Common myeloid progenitor, CD34-positive (primary cell): ENCODE measurements at places on chromosomes 13 and 19.

DNA sequence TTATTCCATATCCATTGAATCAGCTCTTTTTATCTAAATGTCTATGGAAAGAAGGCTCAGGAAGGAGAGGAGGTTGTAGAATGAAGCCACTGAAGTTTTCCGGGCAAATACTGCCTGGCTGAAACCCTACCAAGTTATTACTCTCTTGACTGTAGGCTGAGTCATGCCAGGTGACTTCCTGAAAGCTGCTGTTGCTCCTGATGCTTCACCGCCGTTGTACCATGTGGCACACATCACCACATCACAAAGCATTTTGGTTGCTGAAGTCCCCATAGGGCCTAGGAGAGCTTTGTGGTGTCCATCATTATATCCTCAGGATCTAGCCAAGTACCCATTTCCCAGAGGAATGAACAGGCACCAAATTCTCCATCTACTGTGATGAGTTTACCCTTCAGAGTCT is 11.1 kb upstream of the TDRD12 start:
- DNase-seq = peak; percentile 92

DNA sequence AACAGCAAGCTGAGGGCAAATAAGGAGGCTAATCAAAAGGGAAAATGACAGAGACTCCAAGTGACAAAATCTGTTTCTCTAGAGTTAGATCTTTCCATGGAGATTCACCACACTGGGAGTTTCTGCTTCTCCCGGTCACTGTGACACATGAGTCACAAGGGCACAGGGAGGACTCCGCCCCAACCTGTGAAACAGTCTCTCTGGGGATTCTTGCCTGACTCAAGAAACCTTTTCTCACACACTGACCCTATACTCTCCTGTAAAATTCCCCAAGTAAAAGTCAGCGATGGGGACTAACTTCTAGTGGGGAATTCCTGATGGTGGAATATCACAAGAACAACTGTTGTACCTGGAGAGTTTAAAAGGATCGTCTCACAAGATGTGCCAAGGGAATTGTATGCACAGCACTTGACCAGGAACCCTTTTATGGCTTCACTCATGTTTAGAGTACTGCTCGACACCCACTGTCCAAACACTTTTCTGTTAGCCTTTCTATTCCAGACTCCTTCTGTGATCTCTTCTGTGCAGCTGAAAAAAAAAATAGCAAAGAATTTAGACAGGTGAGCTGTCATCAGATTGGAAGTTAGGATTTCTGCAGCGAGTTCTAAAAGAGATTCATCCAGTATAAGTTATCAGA is 46.8 kb upstream of the URAD start:
- no peak for DNase-seq

- no peak for DNase-seq
These were observed 29.5 kb upstream of the FNDC3A start for GRCh38 chr13:48946163-48946562.

- DNase-seq = no peak
These were observed 37.2 kb downstream of the SLITRK1 start for GRCh38 chr13:83845106-83845505.

GRCh38 chr13:44271031-44271455 is 102.6 kb upstream of the SERP2 start:
- no peak for DNase-seq

DNA sequence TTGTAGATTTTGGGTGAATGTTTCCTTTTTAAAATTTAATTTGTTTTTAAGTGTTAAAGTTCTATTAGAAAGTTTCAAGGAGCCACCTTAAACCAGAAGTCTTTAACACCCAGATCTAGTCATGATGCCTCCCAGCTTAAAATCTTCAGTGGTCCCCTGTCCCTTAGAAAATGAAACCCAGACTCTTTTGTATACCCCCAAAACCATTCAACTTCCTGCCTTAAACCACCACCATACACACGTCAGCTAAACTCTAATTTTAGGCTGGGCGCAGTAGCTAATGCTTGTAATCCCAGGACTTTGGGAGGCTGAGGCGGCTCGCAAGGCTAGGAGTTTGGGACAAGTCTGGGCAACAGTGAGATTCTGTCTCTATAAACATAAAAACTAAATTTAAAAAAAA is 37.9 kb downstream of the N4BP2L1 start:
- peak; percentile 50 for DNase-seq
